ENCODE measurements at places on chromosomes 4 and X. TPM values are rescaled to one million over a fixed set of nuclear protein-coding genes. Genes with fewer than 3 reads are reported as not detected.

The DUSP21 gene
- total RNA-seq = not detected

The HADH gene
- 5.3 TPM for total RNA-seq

The ETDB gene
- not detected for total RNA-seq

The ADH7 gene
- not detected for total RNA-seq

The MXD4 gene
- total RNA-seq = 7.5 TPM

The UBE2A gene
- total RNA-seq = 17.6 TPM

The FMR1NB gene
- 59.5 TPM for total RNA-seq

The ADH1B gene
- total RNA-seq = not detected

The UCP1 gene
- total RNA-seq = 0.34 TPM

The RAP1GDS1 gene
- 19.6 TPM for total RNA-seq

The RIPPLY1 gene
- not detected for total RNA-seq

The GAGE12F gene
- total RNA-seq = 2.2 TPM

The CITED1 gene
- 3.1 TPM for total RNA-seq

The SHOX gene
- total RNA-seq = not detected

The TKTL2 gene
- not detected for total RNA-seq

The ZNF630 gene
- 1.3 TPM for total RNA-seq

The ADGRG2 gene
- total RNA-seq = 0.63 TPM

The DOK7 gene
- total RNA-seq = 0.11 TPM

The CT55 gene
- total RNA-seq = 0.34 TPM

The SPANXN4 gene
- total RNA-seq = not detected

The ADGRG4 gene
- not detected for total RNA-seq

The FABP2 gene
- not detected for total RNA-seq

The HSFX2 gene
- not detected for total RNA-seq

The IGSF1 gene
- 1.4 TPM for total RNA-seq
